ENCODE measurements at places on chromosomes 16 and 17.

DNA sequence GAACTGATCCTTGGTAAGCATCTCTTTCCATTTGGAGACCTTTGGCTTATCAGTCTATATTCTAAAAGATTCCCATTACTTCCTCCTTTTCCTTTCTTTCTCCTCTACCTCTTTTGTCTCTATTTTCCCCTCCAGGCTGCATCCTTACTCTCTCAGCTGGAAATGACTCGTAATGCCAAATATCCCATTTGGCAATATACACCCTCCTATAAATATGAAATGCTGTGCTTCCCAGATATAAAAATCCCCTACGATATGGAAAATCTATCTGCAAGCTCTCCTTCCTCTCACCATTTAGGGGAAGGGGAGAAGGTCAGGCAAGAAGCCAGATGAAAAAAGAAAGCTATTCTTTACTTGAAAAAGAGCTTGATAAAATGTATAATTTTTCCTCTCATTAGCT, 39.9 kb downstream of the XPO6 start:
- no peak for DNase-seq

GRCh38 chr16:84718-85406, 6.8 kb downstream of the MPG start:
- no peak for DNase-seq

- no peak for DNase-seq
Observed at GRCh38 chr16:69406780-69407331, 17.6 kb upstream of the CYB5B start.

DNA sequence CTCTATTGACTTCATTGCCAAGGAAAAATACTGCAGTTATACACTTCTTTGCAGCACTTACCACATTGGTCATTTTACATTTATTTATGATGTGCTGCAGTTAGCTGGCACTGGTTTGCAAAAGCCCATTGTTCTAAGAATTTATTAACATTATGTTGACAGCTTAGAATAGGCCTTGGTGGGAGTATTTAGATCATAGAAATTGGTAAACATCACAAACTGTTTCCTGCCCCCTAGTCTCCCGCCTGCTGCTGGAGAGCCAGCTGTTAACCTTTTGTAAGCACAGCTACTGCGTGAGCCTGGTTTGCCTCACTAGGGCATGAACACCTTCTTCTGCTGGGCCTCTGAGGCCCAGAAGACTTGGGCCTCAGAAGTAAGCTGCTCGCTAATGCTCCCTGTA, 651.4 kb upstream of the GOT2 start:
- DNase-seq = no peak

DNA sequence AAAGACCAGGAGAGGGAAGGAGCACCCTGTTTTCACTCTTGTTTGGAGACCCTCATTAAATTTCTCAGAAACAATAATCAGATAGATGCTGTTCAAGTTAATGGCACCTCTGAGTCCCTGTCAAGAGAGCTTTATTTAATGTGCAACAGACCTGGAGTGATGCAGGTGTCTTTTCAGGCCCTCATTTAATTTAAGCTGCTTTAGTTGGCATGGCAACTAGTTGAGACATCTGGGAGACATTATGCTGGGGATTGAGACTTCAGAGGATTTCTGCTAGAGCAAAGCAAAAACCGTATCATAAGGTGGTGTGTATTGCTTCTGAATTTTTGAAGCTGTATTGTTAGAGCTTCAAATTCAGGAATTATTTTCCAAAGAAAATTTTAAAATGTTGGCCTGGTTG, 108.5 kb downstream of the NLK start:
- no peak for DNase-seq

GRCh38 chr16:71540-72401, 660 bp downstream of the RHBDF1 start:
- DNase-seq = peak; percentile 87

GRCh38 chr17:57808882-57809281, 41.0 kb downstream of the MRPS23 start:
- DNase-seq = no peak

Data from sciatic nerve (tissue), 2 donors.